ENCODE measurements at places on chromosomes 16 and 17.
A peak's percentile ranks its signal among the peaks of the same experiment; 100 is the strongest.

GRCh38 chr16:56269811-56270684, 78.8 kb downstream of the GNAO1 start:
- no peak for DNase-seq

DNA sequence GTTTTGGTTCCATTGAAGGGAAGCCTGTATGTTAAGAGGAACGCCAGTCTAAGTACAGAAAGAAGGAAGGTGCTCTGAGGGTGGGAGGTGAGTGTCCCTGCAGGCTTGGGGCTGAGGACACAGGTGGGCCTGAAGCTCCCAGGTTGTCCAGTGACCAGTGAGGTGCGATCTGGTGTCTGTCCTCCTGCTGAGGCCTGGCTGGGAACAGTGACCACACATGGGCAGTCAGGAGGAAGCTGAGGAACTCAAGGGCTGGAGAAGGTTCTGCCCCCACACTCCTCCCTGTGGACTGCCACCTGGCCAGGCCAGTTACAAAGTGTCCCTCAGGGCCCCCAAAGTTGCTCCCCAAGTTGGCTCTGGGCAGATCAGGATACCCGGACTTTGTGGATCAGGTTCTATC, 102.1 kb downstream of the N4BP1 start:
- no peak for DNase-seq

DNA sequence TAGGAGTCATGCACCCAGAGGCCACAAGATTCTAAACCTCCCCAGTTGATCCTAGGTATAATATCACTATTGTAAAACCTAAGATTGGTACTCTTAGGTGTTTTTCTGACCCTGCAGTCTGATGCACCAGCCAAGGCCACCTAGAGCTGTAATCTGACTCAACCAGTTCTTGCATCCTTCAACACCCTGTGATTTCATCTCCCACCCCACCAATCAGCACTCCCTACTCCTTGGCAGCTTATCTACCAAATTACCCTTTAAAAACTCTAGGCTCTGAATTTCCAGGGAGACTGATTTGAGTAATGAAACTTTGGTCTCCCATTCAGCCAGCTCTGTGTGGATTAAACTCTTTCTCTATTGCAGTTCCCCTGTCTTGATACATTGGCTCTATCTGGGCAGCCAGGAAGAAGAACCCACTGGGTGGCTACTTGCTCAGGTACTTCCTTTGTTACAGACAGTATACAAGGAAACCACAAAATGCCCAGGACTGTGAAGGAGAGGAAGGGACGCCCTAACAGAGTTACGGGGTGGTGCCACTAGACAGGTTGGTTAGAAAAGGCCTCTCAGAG, 1.2 kb upstream of the CDIP1 start:
- DNase-seq: no peak

- DNase-seq: no peak
Observed at GRCh38 chr17:47884905-47885730, 10.9 kb upstream of the SP2 start.

DNA sequence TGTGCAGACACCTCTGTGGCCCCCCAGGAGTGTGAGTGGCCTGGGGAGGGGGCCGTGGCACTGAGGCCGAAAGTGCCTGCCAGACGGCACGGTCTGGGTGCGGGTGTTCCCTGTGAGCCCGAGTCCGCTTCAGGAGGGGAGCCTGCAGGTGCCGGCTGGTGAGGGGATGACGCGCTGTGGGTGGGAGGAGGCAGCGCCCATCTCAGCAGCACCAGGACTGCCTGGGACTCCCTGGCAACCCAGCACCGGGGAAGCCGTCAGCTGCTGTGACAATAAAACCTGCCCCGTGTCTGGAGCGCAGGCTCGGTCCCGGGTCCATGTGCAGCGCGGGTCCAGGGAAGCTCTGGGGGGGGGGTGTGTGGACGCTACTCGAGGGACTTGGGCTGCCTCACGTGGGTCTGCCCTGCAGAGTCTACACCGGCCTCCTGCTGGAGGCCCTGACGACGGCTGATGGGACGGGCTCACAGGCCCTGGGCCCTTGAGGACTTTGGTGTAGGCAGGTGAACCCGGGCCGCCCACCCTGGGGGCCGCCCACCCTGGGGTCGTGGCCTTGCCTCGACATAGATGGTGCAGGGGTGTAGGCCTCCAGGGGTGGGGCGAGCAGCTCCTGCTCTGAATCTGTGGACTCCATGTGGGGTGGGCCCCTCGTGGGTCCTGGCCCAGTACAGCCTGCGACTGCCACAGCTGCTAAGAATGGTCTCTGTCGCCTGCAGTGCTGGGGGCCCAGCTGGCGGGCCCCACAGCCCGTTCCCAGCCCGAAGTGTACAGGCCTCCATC, 5.9 kb upstream of the RAB40C start:
- DNase-seq: no peak

DNA sequence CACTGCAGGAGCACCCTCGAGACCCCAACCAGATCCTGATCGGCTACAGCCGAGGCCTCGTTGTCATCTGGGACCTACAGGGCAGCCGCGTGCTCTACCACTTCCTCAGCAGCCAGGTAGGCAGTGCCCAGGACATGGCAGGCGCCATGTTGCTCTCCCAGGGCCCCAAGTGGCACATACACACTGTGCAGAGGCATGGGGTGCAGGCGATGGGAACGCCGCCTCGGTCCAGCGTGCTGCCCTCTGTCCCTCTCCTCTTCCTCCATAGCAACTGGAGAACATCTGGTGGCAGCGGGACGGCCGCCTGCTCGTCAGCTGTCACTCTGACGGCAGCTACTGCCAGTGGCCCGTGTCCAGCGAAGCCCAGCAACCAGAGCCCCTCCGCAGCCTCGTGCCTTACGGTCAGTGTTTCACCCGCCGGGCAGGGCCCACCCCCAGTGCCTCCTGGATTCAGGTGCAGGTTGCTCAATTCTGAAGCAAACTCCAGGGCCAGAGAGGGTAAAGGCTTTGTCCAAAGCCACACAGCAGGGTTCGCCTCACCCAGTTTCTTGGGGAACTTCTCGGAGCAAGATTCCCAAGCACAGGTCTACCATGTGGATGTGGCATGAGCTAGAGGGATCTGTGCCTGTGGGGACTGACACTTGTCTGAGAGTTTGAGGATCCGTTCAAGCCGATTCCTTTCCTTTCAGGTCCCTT, 24.4 kb upstream of the MYO15B start:
- DNase-seq: no peak

DNA sequence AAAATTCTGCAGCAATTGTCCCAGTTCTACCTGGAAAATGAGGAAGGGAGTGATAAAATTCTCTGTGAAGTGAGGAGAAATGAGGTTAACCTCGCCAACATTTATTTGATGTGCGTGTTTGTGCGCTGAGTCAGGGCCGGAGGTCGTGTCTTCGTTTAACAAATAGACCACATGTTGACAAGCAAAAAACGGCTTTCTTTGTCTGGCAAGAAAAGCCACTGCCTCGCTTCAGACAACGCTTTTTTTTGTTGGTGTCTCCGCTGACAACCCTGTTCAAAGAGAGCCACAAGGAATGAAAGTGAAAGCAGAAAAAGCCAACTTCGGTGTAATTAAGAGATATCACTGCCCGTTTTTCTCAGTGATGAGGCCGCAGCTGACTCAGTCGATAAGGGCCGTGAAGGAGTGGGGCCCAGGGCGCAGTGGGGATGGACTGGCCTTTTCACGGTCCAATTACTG, 510.6 kb downstream of the CDH13 start:
- DNase-seq: peak; percentile 5

DNA sequence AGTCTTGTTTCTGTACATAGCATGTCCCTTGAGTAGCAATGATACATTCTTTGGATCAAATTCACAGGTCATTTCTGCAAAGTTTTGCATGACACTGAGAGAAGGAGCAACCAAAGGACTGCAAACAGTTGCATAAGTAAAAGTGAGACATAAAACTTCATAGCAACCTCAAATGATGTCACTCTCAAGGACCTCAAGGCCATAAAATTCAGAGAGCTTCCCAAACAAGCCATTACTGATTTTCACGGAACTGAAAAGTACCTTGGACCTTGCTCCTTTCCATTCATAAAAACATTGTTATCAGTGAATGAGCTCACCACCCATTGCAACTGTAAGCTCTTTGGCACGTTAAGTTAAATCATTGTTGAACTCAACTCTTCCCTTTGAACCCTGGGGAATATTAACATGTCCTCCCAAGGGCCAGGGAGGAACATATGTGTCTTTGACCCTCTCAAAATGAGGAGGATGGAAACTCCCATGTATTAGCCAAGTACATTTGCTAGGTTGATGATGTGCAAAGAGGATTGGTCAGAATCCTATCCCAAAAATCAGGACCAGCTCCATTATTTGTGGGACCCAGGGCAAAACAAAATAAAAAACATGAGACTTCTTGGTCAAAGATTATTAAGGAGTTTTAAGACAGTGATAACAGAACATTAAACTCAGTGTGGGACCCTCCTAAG, 275.0 kb upstream of the DYNLRB2 start:
- DNase-seq: no peak

GRCh38 chr16:72216767-72217166, 44.8 kb upstream of the PMFBP1 start:
- DNase-seq: no peak

DNA sequence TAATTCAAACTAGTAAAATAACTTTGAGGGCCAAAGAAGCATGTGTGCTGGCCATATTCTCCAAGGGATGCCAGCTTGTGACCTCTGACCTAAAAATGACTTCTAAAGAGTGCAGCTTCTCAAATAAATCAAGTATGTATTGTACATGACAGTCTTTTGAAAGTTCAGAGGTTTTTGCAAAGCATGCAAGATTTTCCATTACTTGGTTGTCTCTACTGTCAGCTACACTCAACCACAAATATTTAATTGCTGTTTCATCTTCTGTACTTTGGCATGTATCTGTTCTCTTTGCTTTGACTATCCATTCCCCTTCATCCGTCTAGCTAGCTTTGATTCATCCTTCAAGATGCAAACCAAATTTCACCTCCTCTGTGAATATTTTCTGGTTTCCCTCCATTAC, 121.9 kb upstream of the HS3ST2 start:
- no peak for DNase-seq
